Stimulated activated CD4-positive, alpha-beta T cell treated with anti-CD3 and anti-CD28 coated beads, Interleukin-2, amount 100 ng/mL, for 4 hours (primary cell): ENCODE measurements at places on chromosomes 6 and 20.

DNA sequence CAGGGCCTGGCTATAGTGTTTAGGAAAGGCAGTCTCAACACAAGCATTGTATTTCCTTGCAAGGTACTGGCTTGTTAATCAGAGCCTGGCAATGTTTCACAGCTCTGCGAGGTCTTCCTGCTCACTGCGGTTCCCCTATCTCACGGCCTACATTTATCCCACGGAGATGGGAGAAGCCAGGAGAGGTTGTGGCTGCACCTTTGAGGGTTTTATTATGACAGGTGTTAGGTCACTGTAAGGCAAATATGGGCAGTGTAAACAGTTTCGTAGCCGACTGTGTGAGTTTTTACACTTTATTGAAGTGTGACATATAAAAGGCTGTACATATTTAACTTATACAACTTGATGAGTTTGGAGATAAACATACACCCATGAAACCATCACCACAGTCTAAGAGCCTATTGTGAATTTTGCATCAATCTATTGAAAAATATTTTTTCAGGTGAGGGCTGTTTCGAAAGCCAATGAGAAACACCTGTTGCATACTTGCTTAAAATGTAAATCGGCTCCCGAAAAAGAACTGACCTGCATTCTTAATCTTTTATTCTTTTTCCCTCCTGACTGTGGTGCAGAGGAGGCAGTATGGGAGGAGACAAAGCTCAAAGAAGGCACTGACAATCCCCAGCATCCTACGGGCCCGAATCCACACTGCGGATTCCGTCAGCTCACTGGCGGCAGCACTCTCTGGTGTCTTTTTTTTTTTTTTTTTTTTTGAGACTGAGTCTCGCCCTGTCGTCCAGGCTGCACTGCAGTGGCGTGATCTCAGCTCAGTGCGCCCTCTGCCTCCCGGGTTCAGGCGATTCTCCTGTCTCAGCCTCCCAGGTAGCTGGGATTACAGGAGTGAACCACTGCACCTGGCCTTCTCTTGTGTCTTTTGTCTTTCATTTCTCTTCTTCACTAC is 7.5 kb upstream of the RBM38 start:
- no peak for DNase-seq

GRCh38 chr6:149084808-149085556 is 232.5 kb upstream of the TAB2 start:
- no peak for DNase-seq

- no peak for DNase-seq
These were observed at the start of gene ADGRF4 for GRCh38 chr6:47698342-47698787. Gene ADGRF4, plus strand, starts transcription at chr6:47698580. Its CDS starts 8,666 bp downstream, at chr6:47707246.

GRCh38 chr6:166336847-166337246 is 5.5 kb downstream of the SFT2D1 start:
- DNase-seq = no peak

GRCh38 chr6:155807243-155807642 is 351.6 kb upstream of the NOX3 start:
- DNase-seq = no peak
